IMR-90 (cell line): ENCODE measurements at places on chromosomes 13 and 19. TPM values are rescaled to one million over a fixed set of nuclear protein-coding genes. Genes with fewer than 3 reads are reported as not detected.

CYSLTR2 gene
- not detected in 2 replicates for total RNA-seq

HIPK4 gene
- total RNA-seq, result 0.18 and 0.28 TPM in 2 replicates

COMP gene
- total RNA-seq, result under 0.01 TPM in 2 replicates

SHD gene
- total RNA-seq, result not detected in 2 replicates

LHB gene
- total RNA-seq, result not detected in 2 replicates

CRLF1 gene
- 0.18 and 0.28 TPM in 2 replicates for total RNA-seq

SCN1B gene
- 2.0 and 2.2 TPM in 2 replicates for total RNA-seq

PSG2 gene
- total RNA-seq, result 0.18 and 0.28 TPM in 2 replicates

FARP1 gene
- total RNA-seq, result 48.3 and 57.0 TPM in 2 replicates

STARD13 gene
- 46.6 and 46.9 TPM in 2 replicates for total RNA-seq

SBK3 gene
- 0.18 TPM in 1 of 2 replicates, not detected in the other for total RNA-seq

KIR2DL3 gene
- total RNA-seq, result not detected in 2 replicates

TBXA2R gene
- total RNA-seq, result 0.28 and 0.36 TPM in 2 replicates
